ENCODE measurements at places on chromosomes 4 and X.

- DNase-seq: no peak
Measured at GRCh38 chr4:62591756-62592155, 1391.6 kb downstream of the ADGRL3 start.

DNA sequence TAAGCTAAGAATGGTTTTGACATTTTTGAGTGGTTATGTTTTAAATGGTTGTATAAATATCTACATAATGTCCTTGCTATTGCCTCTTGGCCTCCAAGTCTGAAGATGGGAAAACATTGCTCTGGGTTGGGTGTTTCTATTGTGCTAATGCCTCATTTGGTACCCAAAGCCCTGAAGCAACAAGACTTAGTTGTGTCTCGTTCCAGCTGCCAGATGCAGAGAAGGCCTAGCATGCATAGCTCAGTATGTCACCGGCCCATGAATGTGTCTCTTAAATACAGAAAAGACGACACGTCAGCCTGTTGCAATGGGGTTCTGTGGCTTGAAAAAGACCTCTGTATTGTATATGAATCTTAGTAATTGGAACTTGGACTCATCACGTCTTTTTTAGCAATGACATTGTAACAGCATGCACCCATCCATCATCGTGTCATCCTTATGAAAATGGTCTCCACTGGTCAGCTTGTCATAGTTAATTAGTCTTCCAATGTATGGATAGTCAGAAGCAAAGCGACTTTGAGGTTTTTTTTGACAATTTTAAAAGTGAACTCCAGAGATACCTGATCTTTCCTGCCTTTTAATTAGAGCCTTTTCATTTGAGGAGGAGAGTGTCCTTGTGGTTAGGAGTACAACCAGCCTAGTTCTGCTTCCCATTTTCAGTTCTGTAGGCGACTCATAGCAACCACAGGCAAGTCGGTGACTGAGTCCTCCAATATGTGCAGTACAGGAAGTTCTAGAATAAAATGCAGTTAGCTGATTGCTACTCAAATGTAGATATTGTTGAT is 126.4 kb upstream of the GATB start:
- no peak for DNase-seq

GRCh38 chr4:114535725-114536124 is 62.9 kb upstream of the UGT8 start:
- no peak for DNase-seq

DNA sequence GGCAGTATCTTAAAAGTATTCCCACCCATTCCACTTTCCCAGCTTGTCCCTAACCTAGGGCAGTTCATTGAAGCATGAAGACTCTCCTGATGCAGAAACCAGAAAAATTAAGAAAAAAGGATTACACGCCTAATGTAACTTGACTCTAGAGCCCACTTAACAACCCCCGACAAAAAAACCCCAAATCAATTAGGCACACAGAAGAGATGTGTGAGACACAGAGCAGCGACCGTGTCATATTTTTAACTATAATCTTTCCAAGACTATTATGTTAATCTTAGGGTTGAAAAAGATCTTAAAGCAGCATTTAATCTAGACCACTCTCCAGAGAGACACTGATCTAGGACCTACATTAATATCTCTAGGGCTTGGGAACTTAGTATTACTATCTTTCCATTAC is 1.3 kb downstream of the YTHDC1 start:
- DNase-seq: no peak

DNA sequence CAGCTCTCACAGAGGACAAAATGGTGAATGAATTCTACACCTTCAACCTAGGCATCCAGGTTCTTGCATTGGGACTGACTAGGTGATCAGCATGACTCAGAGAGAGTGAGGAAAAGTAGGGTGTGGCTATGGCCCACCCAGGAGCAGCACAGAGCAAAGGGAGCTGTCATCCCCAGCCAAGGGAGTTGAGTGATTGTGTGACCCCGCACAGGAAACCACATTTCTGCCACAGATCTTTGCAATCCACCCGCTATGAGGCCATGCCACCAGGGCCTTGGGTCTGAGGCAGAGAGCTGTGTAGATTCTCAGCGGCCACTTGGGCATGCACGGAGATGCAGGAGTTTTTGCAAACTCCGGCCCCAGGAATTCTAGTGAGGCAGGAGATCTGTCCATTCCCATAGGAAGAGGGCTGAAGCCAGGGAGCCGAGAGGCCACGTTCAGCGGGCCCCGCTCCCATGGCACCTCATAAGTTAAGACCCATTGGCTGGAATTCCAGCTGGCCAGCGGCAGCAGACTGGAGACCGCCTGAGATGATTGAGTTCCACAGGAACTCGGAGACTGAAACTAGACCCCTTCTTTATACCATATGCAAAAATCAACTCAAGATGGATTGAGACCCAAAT is 75.9 kb downstream of the NAA11 start:
- DNase-seq: no peak

- DNase-seq: no peak
Measured at GRCh38 chr4:177726111-177726510, 283.9 kb upstream of the AGA start.

DNA sequence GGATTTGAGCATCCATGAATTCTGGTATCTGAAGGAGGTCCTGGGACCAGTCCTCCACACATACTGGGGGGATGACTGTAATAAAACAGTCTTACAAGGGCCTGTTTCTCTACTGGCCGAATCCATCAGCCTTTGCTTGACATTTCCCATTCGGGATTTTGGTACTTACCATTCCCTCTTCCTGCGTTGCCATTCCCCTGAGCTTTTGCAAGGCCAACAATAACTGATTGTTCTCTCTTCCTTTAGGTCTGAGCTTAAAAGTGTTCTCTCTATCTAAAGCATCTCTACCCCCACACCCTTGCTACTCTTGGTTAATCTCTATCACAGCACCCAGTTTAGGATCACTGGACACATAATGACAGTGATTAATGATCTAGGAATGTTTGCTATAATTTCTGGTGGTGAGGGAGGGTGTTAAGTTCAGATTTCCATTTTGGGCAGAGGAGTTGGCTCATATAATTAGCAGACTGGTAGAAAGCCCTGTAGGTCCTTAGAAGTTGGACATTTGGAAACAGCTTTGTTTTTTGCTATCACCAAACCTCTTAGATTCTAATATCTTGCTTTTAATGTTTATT is 29.4 kb downstream of the TMA16 start:
- no peak for DNase-seq

DNA sequence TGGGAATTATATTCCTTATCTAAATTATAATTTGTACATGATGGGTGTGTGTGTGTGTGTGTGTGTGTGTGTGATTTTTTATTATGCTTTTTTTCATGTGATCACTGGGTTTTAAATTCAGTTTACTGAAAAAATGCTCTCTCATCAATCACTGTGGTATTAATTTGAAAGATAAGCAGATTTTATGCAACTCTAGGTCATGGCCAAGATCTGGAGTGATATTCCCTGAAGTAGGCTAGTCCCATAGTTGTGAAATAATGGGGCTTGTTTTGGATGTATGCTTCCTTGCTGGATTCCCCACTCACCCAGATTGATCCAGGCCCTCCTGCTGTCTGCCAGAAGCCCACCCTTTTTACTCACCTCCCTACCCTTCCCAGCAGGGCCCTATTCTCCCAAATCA is 22.0 kb upstream of the PGRMC2 start:
- no peak for DNase-seq

Data from fibroblast of skin of left biceps (primary cell).